Activated T-helper 1 cell treated with anti-CD3 and anti-CD28 coated beads, Interleukin-12 subunit alpha, Interleukin-12 subunit beta, Interleukin-2, Interleukin-4 antibody, amounts not matched to agents 30 ng/mL and 10 ng/mL and 1 ng/mL, durations not matched to agents 14 hours and 24 hours and 36 hours (primary cell): ENCODE measurements at places on chromosomes 11 and 22. TPM values are rescaled to one million over a fixed set of nuclear protein-coding genes. Genes with fewer than 3 reads are reported as not detected.
A peak's percentile ranks its signal among the peaks of the same experiment; 100 is the strongest.

PNPLA3 gene
- total RNA-seq = 0.86 and 1.6 TPM in 2 replicates

DMC1 gene
- total RNA-seq = 11.2 and 11.7 TPM in 2 replicates

- no peak for DNase-seq
These were observed 21.1 kb upstream of the TENM4 start for GRCh38 chr11:79461666-79462645.

- DNase-seq = peak; percentile 39
These were observed 1.2 kb upstream of the ARHGEF12 start for GRCh38 chr11:120334894-120335462.

DNA sequence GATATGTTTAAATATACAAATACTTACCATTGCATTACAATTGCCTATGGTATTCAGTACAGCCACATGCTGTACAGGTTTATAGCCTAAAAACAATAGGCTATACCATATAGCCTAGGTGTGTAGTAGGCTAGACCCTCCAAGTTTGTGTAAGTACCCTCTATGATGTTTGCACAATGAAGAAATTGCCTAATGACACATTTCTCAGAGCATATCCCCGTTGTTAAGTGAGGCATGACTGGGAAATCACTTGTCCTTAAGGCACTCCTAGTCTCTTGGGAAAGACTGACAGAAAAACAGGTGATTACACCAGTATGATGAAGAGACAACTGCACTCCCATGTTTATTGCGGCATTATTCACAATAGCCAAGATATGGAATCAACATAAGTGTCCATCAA is 187.2 kb downstream of the SPON1 start:
- DNase-seq = no peak
